ENCODE measurements at places on chromosomes 12 and 14. TPM values are rescaled to one million over a fixed set of nuclear protein-coding genes. Genes with fewer than 3 reads are reported as not detected.

DNA sequence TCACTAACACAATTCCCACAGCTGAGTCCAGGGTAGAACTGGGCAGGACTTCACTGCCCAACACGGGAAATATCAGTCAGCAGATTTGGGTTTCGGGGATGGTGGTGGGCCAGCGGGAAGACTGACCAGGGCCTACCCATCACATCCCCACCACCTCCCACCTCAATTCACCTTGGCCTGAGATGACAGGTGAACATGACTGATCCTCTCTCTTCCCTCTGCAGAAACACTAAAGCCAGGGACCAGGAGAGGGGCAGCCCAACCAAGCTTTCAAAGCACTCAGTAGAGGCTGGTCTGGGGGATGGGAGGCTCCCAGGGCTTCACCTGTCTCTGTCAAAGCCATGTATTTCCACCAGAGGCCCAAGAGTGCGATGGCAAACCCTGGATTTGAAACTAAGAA, 2.3 kb downstream of the SERPINA5 start:
- no peak for DNase-seq

DNA sequence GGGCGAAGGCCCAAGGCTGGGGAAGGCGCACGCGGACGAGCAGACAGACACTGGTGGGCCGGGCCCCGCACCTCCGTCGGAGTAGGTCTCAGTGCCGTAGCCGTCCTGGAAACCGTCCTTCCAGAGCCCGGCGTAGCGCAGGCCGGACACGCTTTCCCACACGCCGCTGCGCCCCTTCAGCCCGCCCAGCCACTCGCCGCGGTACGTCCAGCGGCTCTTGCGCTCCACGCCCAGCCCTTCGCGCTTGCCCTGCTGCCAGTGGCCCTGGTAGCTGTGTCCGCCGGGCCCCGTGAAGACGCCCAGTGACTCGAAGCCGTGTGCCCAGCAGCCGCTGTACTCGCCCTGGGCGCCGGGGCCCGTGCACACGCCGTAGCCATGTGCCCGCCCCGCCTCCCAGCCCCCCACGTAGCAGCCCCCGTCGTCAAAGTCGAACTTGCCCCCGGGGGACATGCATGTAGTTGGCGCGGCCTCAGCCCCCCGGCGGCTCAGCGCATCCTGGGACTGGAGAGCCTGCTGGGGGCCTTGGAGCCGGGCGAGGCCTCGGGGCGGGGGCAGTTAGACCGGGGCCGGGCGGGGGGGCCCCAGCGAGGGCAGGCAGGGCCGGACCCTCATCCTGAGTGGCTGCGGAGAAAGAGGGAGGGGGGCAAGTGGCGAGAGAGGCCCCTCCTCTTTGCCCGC, 1.4 kb downstream of the JPH4 start:
- DNase-seq: no peak

GRCh38 chr14:61179061-61179690, 102.0 kb downstream of the TMEM30B start:
- DNase-seq: no peak

CTSG gene
- not detected for total RNA-seq

- no peak for DNase-seq
Measured at GRCh38 chr12:39327510-39327909, 115.4 kb downstream of the KIF21A start.

DNA sequence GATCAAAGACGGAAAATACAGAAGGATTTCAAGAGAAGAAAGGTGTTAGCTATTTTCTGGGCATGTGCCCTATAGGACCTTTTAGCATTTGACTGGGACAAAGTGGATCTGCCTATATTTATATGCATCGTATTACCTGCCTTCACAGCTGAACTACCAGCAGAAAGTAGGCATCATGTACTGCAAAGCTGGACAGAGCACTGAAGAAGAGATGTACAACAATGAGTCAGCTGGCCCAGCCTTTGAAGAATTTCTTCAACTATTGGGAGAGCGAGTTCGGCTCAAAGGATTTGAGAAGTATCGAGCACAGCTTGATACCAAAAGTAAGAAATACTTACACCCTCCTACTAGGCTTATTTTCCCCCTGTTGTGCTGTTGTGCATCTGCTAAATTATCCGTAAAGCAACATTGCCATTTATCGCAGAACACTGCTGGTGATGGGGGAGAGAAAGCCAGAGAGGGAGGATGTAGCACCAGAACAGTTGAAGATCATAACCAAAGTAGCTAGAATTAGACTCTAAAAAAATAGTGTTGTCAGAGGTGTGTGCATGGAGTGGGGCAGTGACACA, 282.0 kb upstream of the RGS6 start:
- DNase-seq: no peak

DNA sequence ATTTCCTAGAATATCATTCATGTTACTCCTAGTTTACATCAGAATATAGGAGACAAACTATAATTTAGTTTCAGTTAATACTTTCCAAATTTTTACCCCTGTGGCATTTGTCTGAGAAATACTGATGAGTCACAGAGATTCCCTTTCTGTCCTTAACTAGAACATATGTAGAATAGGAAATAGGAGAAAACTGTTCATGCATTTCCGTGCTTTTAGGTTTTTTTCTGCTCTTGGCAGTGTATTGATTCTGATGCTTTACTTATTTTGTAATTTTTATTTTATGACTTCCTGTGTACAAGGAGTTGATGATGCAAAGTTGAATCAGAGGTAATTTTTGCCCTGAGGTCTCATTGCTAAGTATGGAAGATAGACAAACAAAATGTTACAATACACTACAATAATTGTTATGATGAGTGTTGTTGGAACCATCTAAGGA, 23.0 kb downstream of the MNAT1 start:
- no peak for DNase-seq

CBLN3 gene
- total RNA-seq: 5.2 TPM

DNA sequence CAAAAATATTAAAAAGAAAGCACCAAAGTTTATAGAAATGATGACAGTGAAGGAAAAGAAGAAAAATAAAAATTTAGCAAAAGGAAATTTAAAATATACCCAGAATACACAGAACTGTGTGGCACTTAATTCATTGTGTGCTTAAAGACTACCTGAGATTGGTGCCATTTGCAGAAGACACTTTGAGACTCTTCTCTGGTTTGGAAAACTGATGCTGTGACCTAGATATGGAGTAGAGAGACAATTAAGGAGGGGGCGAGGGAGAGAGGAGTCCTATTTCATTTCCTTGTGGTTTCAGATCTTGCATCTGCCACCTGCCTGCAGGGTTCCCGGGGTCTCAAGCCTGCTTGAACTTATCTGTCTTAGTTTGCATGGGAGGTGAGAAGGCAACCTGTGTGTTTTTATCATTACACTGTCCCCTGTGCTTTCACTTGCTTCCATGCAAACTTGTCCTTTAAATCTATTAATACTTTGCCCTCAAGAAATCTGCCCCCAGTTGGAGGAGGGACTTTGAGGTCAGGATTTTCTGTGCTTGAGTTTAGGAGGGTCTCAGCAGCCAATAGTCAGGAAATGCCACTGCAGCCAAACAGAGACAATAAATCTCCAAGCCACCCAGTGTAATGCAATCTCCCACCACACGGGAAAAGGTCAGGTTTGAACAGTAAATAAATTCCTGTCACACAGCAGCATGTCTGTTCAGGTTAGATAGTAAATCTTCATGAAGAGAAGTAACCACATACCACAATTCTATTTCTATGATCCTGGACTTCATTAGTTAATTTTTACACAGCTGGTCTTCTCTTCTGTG, 119.4 kb downstream of the CAND1 start:
- no peak for DNase-seq

GRCh38 chr12:131713349-131713748, 2.5 kb downstream of the SFSWAP start:
- DNase-seq: no peak

All from activated CD4-positive, alpha-beta T cell treated with anti-CD3 and anti-CD28 coated beads, Interleukin-2, amount 10 ng/mL, durations not matched to agents 7 days and 5 days (primary cell).